ENCODE measurements at places on chromosomes 1 and 21.

DNA sequence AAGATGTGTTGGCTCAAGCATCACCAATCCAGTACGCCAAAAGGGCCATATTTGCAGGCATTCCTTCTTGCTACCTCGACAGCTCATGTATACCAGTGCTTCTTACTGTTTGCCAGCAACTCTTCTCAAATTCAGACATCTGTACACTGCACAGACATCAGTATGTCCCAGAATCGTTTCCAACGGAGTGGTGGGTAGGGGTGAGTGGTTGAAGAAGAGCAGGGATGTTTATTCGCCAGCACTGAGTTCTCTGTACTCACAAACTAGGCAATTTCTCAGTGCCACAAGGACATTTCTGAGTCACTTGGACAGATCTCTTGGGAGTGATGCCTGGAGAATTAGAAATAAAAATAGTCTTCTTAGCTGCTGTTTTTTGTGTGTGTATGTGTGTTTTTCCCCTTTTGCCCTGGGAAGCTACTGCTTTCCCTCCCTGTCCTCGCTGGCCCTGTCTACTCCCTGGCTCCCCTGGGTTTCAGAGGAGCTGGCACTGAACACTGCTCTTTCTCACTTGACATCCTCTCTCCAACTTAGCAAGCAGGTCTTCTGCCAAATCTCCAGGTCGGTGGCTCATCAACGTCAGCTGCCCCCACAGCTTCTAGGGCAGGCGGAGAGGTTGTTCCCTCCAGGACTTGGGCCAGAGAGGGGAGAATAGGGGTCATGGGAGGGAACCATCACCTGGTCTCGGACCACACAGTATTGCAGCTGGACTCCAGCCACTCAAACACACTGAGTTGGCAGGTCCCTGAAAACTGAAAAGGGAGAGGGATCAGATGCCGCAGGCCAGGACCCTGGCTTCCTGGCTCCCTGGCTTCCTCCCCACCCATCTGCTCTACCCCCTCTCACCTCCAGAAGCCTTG, 90.5 kb downstream of the NMNAT2 start:
- no peak for DNase-seq

DNA sequence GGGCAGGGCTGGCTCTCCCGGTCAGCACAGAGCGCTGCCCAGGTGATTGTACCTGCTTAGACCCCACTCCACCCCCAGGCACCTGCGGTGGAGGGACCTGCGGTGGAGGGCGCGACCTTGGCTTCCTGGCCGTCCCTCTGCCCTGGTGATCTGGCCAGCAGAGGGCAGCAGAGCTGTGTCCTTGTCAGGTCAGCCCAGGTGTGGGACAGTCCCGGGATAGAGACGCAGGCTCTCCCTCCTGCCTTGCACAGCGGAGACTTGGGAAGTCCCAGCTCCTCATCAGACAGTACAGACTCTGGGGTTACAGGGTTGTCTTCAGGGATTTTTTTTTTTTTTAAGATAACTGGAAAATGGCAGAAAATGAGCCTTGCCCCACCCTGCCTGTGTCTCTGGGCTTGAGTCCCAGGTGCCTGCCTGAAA, 10.0 kb downstream of the SLX9 start:
- DNase-seq: peak; percentile 74

DNA sequence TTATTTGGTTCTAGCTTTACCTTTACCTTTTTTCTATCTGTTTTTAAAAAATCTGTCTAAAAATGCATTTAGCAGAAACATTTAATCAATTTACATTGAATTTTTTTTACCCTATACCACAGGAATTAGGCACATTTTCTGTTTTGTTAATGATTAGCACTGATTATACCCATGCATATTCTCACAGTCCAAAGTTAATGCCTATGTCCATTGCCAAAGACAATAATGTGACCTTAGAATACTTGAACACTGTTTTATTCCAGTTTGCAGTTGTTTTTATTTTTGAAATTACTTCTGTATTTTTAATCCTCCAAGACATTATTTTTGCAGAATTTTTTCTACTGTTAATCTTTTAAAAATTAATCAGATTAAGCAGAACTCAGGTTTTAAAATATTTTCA, 11.0 kb upstream of the AMY2B start:
- DNase-seq: no peak

GRCh38 chr21:34701726-34702125, 32.9 kb downstream of the CLIC6 start:
- no peak for DNase-seq

DNA sequence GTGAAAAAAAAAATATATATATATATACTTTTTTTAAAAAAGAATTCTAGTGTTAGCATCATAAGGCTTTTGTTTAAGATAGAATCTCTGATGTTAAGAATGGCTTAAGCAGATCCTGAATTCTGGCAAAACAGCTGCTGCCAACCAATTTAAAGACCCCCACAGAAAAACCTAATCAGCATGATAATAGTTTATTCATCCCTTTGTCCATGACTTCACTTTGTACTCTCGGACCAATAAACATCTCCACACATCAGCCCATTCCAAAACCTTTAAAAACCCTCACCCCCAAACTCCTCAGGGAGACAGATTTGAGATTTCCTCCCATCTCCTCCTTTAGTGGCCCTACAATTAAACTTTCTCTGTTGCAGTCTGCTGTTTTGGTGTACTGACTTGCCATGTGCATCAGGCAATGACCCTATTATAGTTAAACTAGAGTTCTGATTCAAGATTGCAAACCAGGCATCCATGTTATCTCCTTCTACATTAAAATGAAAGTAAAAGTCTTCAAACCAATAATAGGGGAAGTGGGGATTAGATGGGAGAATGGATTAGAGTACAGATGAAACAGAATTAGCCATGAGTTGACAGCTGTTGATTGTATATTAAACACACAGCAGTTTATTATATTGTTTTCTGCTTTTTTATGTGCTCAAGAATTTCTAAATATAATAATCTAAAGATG, 9.8 kb upstream of the PHTF1 start:
- DNase-seq: no peak

DNA sequence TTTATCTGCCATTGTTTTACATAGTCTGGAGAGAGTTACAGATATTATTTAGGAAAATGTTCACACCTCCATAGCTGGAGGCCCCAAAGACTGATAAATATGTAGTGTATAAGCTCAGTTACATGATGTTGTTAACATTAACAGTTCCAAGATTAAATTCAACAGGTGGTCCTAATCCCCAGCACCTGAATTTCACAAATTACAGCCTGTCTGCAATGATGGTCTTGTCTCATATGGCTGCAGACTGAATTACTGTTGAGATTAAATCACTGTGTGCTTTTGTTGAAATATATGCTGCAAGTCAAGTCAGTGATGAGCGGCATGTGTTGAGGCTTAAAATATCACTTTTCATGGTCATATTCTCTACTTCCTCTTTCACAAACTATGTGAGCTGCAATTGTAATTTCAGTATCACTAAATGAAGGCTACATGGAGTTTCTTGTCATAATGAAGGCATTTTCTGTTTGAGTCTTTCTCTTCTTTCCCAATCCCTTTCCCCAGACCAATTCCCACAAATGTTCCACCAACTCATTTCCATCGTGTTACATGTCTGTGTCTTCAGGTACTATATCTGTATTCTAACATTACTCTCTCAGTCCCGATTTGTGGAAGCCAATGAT, 4.2 kb downstream of the ST6GALNAC5 start:
- no peak for DNase-seq

DNA sequence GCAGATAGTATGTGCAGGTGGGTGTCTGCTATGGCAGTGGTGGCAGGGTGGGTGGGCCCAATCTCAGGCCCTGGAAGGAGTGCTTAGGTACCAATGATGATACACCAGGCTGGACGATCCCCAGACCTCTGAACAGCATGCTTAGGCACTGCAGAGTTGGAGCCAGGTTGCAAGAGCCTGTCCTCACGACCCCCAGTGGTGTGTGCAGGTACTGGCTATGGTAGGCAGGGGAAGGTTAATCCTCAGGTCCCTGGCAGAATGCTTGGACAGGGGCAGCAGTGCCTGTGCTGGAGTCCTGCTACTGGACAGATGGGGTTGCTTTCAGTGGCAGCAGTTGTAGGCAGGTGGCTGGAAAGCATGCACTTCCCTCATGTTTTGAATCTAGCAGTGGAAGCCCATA, 100.5 kb upstream of the NEK7 start:
- peak; percentile 6 for DNase-seq

DNA sequence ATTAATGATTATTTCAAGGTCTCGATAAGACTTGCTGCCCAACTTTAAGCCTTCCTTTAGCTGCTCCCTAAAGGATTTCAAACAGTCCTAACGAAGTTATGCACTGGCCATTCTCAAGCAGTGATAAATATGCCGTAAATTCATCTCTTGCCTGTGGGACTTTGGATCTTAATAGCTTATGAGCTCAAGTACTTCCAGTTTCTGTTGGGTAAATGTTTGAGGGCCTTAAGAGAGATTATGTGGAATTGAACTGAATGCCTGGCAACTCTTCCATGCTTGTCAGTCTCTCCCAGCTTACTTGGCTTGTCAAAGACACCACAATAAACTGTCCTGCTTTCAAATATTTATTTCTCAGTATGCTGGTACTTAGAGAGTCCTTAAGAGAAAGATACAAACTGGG, 3.5 kb upstream of the OR10J4 start:
- DNase-seq: no peak
